ENCODE measurements at places on chromosomes 3 and 15.

GRCh38 chr3:136070953-136071949 lies 105.7 kb downstream of the PPP2R3A start:
- DNase-seq: no peak

DNA sequence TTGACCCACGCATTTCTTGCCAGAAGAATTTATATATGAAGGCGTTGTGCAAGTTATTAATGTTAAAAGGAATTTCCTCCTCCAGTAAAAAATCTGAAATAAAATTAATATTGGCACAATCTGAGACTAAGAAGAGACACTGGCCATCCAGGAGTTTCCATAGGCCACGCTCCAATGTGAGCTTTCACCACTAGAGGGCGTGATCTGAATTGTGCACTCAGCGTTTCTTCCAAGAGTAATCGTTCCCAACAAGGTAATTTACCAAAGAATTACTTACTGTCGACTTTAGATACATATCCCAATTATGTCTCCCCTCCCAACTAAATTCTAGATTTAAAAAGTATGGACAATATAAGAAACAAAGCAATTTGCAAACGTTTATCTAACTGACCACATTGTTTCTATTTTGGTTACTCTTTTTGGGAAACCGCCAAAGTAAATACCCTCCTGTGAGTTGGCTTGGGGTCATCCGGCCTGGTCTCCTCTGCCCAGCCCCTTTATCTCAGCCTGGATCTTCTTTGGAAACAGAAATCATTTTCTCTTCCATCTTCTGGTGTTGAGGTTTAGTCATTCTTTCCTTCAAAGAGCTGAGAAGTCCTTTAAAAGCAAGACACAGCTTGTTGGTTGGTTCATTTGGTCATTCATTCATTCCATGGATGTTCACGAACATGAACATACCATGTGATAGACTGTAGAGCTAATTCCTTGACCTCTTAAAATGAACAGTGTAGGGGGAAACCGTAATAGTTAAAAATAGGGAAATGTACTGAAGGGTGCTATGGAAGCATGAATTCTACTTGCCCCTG lies 26.2 kb downstream of the POLR2M start:
- DNase-seq: peak; percentile 39

DNA sequence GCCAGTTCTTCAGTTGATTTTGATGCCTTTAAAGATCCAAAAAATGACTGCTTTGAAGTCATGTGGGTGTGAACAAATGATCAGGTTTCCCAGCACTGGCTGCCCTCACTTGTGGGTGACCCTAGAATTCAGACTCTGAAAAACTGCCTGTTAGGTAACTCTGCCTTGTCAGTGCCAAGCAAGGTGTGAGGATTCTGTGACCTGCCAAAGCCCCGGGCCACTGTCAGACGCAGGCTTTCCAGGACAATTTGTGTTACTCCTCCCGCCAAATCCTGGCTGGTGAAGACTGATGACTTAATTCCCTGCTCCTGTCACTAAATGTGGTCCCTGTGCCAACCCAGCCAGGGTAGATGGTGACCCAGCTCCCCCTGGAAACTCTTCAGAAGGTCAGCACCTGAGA lies 99.2 kb upstream of the PSMD6 start:
- DNase-seq: no peak

- no peak for DNase-seq
These were observed 110.0 kb upstream of the CDIN1 start for GRCh38 chr15:36469311-36469966.

Measured in ovary (tissue), 10 donors.